Left ventricle myocardium superior (tissue), 1 donor: ENCODE measurements at places on chromosomes 2 and 18.
A peak's percentile ranks its signal among the peaks of the same experiment; 100 is the strongest.

GRCh38 chr2:141654311-141654710 is 476.5 kb downstream of the LRP1B start:
- DNase-seq = no peak

DNA sequence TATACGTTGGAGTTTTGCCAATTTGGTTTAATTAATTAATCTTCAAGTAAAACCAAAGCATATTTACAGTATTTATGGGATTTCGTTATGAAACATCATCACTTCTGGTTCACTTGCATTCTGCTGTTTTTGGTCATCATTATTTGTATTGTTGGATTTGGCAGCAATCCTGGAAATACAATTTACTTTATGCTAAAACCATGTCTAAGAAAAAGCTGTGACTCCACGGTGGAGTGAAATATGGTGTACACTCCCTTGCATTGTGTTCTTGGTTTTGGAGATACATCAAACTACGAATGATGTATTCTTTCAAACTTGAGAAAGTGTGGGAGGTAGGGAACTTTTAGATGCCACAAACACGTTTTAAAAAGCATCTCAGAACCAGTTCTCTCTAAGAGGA is 106.4 kb downstream of the CTAGE1 start:
- no peak for DNase-seq

DNA sequence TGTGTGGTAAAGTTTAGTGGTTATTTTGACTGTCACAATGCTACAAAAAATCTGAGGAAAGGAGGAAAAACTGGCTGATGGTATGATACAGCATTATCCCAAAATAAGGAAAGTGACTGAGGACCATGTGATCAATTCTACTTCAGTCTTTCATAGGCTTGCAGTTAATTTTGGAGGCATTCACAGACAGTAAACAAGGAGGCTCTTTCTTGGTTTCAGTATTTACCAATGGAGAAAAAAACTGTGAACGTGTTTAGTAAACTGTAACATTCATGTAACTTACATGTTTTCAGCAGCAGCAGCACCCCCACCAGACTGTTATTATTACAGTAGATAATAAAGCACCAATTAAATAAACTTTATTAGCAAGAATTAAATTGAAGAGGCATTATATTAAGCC is 50.0 kb downstream of the PAX3 start:
- no peak for DNase-seq

DNA sequence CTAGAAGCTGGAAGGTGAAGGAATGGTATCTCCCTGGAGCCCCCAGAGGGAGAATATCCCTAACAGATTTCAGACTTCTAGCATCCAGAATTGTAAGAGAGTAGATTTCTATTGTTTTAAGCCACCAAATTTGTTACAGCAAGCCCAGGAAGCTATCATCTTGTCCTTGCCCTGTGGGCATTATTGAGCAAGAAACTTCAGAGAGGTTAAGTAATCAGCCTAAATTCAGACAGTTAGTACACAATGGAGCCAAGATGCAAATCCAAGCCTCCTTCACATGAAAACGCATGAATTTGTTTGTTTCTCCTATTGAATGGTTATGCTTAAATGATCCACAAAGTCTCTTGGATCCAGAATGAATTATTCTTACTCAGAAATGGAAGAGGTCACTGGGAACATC is 55.2 kb upstream of the TRIB2 start:
- no peak for DNase-seq

GRCh38 chr18:58051765-58052460 is 7.9 kb downstream of the NEDD4L start:
- no peak for DNase-seq

DNA sequence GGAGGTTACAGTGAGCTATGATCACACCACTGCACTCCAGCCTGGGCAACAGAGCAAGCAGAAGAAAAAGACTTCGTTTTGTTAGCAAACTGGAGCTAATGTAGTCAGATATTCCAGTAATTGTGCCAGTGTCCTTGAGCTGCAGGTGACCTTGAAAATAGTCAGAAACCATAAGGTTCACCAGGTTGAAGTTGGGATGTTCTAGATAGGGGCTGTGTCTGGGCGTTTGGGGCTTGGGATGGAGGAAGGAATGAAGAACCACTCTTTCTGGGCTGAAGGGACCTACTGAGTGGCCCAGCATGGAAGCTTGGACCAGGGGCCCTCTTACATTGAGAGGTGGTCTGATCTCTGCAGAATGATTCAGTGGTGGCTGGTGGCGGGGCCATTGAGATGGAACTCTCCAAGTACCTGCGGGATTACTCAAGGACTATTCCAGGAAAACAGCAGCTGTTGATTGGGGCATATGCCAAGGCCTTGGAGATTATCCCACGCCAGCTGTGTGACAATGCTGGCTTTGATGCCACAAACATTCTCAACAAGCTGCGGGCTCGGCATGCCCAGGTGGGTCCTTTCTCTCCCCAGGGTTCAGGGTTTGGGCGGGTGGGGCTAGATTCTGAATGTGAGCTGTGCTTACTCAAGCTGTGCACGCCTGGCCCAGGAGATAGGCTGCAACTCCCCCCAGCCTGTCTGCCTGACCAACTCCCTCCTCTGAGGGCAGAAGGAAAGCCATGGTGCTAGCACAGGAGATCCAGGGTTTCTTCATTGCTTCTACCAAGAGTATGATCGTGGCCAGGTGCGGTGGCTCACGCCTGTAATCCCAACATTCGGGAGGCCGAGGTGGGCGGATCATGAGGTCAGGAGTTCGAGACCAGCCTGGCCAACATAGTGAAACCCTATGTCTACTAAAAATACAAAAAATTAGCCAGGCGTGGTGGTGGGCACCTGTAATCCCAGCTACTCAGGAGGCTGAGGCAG is 17.1 kb downstream of the CCT7 start:
- DNase-seq = no peak

DNA sequence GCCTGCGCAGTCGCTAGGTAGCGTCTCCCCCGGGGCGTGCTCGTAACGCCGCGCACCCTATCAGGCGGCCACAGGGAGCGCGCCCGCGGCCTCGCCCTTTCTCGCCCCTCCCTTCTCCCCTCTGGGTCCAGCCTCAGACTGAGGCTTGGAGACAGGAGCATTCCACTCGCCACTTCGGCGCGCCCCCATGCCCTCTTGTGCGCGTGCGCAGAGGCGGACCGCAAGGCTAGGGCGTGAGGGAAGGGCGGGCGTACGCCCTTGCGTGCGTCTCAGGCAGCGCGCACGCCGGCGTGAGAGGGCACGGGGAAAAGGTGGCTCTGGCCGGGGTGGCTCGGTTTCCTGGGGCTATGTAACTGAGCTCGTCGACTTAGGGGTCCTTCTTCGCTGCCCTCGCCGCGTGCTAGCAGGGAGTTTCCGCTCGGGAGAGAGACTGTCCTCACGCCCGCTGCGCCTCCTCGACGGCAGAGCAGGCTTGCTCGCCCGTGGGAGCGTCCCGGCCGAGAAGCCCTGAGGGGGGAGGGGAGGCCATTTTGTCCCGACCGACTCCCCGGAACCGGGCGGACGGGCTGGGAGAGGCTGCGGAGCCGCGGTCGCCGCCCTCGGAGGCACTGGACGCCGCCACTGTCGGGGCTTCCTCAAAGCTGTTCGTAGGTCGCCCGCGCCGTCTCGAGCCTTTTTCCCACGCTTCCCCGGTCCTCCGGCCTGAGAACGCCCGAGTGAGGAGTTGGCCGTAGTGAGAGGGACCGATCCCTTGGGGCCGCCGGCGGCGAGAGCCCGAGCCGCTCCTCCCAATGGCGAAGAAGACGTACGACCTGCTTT is at the start of gene RAB10:
RAB10 (plus strand) TSS at position 267 of the 819 bp plus-strand sequence; CDS start at position 792, 525 bp downstream.
- peak; percentile 100 for DNase-seq

DNA sequence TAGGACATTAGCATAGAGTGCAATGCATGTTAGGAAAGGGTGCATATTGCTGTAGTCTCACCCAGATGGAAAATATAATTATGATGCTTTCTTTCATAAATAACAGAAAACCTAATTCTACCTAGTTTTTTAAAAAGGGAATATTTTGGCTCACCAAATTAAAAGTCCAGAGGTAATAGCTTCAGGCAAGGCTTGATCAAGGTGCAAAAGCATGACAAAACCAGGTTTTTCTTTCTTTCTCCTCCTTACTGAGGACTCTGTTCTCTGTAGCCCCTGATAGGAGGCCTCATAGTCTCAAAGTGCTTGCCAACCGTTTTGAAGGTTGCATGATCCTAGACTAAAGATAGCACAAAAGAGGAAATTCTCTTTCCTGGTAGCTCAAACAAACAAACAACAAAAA is 349.9 kb downstream of the CTNNA2 start:
- DNase-seq = no peak

- DNase-seq = no peak
Observed at GRCh38 chr18:58322464-58322863, 278.4 kb downstream of the NEDD4L start.

- no peak for DNase-seq
Observed at GRCh38 chr2:21469158-21469557, 345.4 kb downstream of the TDRD15 start.

- peak; percentile 63 for DNase-seq
Observed at GRCh38 chr18:63155169-63155852, 164.3 kb downstream of the BCL2 start.

DNA sequence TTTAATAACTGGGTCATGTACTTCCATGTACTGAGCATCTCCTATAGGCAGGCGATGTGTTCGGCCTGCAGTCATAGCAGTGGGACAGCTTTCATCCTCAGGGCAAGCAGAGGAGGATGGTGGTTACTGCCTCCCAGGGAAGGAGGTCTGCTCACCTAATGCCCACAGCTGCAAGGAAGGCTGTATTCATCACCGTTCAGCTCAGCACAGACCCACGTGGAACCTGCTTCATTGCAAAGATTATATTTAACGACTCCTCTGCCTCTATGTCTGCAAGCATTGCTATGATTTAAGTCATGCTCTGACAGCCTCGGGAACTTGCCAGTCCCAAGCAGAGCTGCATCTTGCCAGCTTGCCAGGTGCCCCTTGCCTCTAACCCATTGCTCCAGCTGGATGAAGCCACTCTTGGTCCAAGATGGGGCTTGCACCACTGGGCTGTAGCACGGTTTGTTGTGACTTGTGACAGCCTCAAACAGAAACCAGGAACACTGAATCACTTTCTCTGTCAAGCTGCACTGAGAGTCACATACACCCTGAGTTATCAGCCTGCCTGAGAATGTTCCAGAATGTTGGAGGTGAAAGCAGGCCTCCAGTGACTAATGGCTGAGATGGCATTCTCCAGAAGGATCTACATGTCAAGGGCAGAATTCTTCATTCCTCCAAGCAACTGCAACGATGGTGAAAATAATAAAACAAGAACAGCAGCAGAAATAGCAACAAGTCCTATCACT is 651.1 kb upstream of the ID2 start:
- no peak for DNase-seq

- DNase-seq = no peak
Observed at GRCh38 chr2:113124984-113125855, 2.2 kb upstream of the IL1RN start.

- no peak for DNase-seq
Observed at GRCh38 chr18:56036741-56037140, 448.7 kb upstream of the TCF4 start.

DNA sequence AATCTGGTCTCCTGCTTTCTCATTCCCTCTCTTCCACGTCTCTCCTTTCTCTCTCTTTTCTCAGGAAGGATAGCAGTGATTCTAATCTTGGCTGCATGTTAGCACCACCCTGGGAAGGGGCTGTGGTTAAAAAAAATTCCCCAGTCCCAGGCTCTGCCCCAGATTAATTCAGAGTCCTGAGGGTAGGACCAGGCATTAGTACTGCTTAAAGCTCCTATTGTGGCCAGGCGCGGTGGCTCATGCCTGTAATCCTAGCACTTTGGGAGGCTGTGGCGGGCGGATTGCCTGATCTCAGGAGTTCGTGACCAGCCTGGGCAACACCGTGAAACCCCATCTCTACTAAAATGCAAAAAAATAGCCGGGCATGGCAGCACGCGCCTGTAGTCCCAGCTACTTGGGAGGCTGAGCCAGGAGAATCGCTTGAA is 35.4 kb upstream of the EML4 start:
- no peak for DNase-seq

DNA sequence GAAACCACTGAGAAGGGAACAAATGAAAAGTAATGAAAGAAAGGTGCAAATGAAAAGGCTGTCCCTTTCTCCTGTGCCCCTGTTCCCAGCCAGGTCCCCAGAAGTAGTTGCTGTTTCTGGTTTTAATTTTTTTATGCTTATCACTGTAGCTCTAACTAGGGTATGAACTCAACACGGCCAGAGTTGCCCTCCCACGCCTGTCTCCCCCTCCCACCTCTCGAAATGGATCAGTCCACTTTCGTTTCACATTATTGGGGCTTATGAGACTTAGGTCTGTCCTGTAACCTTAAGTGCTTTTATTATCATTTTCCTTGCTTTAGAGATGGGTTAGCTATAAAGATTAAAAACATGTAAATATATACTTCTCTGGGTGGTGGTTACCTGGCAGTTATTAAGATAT is 8.6 kb downstream of the RBFA start:
- DNase-seq = no peak

DNA sequence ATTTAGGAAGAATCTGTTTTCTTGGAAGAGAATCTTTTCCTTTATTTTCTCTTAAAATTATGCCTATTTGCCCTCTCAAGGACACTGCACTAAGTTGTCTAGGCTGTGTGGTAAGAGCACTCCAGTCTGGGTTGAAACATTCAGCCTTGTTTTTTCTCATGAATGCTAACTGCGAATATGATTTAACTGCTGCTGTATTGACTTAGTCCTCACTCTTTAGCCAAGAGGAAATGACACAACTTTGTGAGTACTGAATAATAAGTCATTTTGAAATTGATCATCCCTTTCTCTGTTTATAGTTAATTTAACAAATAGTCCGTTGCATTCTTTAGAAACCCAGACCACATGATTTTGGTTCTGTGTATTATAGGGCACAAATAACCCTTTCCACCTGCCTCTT is 4.5 kb upstream of the RND3 start:
- no peak for DNase-seq

GRCh38 chr2:128736689-128737545 is 418.2 kb upstream of the HS6ST1 start:
- DNase-seq = peak; percentile 87

- no peak for DNase-seq
Observed at GRCh38 chr2:2328848-2329247, 2.2 kb downstream of the MYT1L start.

GRCh38 chr2:37894047-37894446 is 31.0 kb upstream of the RMDN2 start:
- no peak for DNase-seq

GRCh38 chr2:196808083-196808665 is 981 bp downstream of the C2orf66 start:
- no peak for DNase-seq

- no peak for DNase-seq
Observed at GRCh38 chr2:151302879-151303278, 13.4 kb upstream of the NMI start.
